ENCODE measurements at places on chromosomes 13 and 19. TPM values are rescaled to one million over a fixed set of nuclear protein-coding genes. Genes with fewer than 3 reads are reported as not detected.
A peak's percentile ranks its signal among the peaks of the same experiment; 100 is the strongest.

Gene KL
- 2.7 TPM for total RNA-seq

Gene SYT3
- total RNA-seq = 0.33 TPM

Gene CEACAM1
- 0.64 TPM for total RNA-seq

Gene CEACAM5
- not detected for total RNA-seq

Gene SRRM5
- 0.33 TPM for total RNA-seq

Gene RAB3A
- total RNA-seq = 1.1 TPM

Gene NCAN
- not detected for total RNA-seq

Gene SIGLEC11
- total RNA-seq = 0.59 TPM

Gene KLK12
- total RNA-seq = not detected

DNA sequence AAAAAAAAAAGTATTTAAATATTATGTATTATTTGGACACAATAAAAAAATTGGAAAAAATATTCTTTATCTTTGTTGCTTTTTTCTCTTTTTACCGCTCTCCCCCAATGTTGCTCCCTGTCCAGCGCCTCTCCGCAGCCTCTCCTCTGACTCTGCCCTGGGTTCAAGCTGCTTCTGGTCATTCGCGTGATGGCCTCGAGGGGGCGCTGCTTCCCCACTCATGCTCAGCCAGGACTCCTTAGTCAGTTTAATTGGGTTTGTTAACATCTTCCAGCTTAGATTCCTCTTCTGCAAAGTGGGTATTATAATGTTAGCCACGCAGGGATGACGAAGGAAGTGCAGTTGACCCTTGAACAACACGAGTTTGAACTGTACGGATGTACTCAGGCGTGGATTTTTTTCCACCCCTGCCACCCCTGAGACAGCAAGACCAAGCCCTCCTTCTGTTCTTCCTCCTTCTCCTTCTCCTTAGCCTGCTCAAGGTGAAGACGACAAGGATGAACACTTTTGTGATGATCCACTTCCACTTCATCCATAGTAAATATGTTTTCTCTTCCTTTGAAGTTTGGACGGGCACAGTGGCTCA, 4.9 kb upstream of the NWD1 start:
- peak; percentile 40 for DNase-seq

GRCh38 chr13:59348617-59349016, 815.1 kb downstream of the DIAPH3 start:
- no peak for DNase-seq

- DNase-seq = no peak
Measured at GRCh38 chr13:99688776-99689175, 187.5 kb downstream of the TM9SF2 start.

DNA sequence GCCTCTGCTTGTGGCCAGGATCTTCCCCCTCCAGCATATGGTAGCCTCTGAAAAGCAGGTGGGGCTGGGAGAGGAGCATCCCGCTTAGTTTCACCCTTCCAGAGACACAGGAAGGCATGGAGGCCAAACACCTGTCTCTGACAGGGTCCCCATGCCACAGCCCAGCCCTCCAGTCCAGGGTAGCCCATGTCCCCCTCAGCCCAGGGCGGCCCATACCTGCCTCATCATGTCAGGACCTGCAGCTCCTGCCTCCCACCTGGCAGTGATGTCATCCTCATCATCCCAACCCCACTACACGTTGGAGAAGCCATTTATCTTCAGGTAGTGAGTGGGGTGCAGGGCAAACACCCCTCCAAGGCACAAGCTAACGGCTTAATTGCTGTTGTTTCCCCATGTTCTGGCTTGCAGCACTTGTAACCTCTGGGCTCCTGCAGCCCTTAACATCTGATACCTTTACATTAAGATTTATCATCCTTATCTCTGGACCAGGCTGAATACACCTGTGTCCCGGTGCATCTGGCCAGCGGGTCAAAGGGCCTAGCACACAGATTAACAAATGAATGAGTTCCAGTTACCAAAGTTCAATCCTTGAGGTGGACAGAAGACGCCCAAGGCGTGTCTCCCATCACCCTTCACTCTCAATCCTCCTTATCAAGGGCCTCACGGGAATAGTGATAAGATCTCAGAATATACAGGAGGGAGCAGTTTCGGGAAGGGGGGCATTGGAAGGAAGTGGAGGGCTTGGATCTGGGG, 22.2 kb downstream of the ZNF175 start:
- DNase-seq = no peak

GRCh38 chr13:113607056-113607888, 22.7 kb downstream of the TFDP1 start:
- no peak for DNase-seq

GRCh38 chr13:71786875-71787274, 80.1 kb downstream of the DACH1 start:
- no peak for DNase-seq

GRCh38 chr19:8206147-8207087, 2.8 kb upstream of the CERS4 start:
- no peak for DNase-seq

GRCh38 chr13:56659041-56659471, 481.7 kb upstream of the PRR20A start:
- DNase-seq = no peak

DNA sequence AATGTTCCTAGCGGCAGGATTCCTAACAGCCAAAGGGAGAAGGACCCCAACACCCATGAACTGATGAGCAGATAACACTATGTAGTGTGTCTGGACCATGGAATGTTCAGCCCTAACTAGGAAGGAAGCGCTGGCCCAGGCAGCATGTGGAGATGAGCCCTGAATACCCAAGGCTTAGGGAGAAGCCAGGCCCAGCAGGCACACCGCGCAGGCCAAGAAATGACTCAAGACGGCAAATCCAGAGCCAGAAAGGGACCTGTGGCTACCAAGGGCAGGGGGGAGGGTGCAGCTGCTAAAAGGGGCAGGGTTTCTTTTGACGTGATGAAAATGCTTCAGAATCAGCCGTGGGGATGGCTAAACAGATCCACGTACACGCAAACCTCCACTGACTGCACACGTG, 20.7 kb upstream of the TINCR start:
- no peak for DNase-seq

GRCh38 chr19:8396185-8396562, 6.0 kb downstream of the RAB11B start:
- DNase-seq = peak; percentile 61

DNA sequence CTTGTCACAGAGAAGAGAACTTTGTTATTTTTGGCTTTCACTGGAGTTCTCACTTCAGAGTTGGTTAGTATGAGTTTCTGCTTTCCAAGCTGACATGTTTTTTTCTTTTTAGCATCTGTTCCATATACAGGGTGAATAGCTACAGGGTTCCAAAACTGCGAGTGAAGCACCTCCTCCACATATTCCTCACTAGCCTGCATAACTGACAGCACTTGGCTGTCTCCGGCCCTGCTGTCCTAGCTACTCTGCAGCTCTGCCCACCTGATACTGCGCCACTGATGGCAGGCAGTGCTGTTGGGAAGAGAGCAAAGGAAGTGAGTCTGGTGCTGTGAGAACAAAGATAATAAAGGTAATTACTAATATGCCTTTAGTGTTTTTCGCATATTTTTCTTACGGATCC, 6.8 kb downstream of the ATP8A2 start:
- no peak for DNase-seq

GRCh38 chr13:88752041-88752440, 1080.9 kb downstream of the SLITRK5 start:
- DNase-seq = no peak

DNA sequence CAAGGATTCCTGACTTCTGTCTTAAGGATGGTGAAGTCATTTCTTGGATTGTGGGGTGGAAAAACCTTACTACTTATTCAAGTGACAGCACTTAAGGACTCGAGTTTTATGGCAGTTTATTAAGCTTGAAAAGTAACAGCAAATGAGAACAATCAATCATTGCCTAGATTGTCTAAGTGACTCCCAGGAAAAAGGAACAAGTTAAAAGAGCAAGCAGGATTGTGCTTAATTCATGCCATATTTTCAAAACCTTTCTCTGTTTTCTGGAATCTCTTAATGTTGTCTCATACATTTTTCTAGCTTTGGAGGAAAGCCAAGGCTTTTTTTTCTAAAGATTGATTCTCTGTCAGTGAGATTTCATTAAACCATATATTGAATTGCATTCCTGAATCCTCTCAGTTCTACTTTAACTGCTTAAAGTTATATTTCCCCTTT, 236.2 kb upstream of the HTR2A start:
- no peak for DNase-seq

GRCh38 chr13:73532987-73533510, 474.2 kb downstream of the KLF5 start:
- no peak for DNase-seq

GRCh38 chr19:42081584-42082203, 5.7 kb downstream of the ZNF574 start:
- no peak for DNase-seq

DNA sequence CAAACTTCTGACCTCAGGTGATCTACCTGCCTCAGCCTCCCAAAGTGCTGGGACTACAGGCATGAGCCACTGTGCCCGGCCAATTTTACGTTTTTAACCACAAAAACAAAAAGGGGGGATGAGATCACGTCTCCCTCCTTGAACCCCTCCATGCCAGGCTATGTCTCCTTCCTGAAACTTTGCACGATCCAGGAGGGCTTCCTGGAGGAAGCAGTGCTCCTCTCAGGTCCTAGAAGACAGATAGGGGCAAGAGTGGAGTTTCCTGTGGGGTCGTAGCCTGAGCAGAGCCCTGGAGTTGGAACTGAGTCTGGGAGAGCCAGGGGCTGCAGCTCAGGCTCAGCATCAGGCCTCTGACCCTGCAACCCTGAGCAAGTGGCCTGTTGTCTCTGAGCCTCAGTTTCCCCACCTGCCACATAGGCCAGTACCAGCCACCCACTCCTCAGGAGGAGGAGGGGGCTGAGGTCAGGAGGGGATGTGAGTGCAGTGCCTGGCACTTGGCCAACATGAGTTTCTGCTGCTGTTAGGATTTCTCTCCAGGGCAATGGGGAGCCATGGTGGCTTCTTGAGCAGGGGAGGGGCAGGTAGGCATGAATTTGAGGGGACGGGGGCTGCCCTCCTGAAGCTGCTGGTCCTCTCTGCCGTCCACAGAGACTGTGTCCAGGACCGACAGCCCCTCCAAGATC, 16.0 kb downstream of the APBA3 start:
- no peak for DNase-seq

- peak; percentile 69 for DNase-seq
Measured at GRCh38 chr19:37594982-37595382, 306 bp downstream of the ZNF540 start.

GRCh38 chr13:61463024-61463423, 47.4 kb upstream of the PCDH20 start:
- DNase-seq = no peak

DNA sequence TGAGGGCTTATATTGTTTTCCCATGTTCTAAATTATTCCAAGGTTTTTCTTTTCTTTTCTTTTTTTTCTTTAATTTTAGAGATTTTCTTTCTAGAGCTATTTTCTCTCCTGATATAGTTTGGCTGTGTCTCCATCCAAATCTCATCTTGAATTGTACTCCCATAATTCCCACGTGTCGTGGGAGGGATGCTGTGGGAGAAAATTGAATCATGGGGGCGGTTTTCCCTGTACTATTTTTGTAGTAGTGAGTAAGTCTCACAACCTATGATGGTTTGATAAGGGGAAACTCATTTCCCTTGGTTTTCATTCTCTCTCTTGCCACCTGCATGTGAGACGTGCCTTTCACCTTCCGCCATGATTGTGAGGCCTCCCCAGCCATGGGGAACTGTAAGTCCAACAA, 1906.4 kb upstream of the PRR20A start:
- DNase-seq = no peak

Data from breast epithelium (tissue), 4 donors.